GM12864 (cell line): ENCODE measurements at places on chromosomes 7 and 10.

GRCh38 chr10:47079204-47079580 is 168.0 kb downstream of the PTPN20 start:
- DNase-seq: no peak

DNA sequence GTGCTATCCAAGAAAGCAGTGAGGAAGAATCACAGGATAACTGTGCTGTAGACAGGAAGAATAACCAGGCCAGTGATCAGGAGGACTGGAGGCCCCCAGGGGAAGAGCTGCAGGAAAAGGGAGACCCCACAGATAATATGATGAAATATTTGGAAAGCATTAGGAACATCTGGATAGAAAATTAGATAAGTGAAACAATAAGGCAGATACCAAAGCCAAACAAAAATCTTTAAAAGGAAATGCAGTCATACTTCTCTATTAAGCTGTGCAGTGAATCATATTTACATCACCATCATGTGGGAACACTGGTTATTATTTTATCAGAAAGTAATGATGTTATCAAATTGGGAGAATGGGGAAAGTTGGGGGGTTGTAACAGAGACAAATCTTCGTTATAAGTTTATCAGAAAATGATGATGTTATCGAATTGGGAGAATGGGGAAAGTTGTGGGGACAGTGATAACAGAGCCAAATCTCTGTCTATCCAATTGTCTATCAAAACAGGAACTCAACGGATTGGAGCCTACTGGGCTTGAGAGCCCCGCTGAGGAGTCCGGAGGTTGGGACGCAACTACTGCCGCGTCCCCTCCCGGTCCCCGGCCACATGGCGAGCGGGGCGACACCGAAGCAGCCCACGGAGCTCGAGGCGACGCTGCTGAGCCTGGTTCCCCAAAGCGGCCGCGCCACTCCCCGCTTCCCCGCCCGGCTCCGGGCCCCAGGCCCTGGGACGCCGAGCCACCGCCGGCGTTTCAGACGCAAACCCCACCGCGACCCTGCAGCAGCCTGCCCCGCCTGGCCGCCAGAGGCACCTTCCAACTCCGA is 14.0 kb upstream of the RALA start:
- DNase-seq: no peak

DNA sequence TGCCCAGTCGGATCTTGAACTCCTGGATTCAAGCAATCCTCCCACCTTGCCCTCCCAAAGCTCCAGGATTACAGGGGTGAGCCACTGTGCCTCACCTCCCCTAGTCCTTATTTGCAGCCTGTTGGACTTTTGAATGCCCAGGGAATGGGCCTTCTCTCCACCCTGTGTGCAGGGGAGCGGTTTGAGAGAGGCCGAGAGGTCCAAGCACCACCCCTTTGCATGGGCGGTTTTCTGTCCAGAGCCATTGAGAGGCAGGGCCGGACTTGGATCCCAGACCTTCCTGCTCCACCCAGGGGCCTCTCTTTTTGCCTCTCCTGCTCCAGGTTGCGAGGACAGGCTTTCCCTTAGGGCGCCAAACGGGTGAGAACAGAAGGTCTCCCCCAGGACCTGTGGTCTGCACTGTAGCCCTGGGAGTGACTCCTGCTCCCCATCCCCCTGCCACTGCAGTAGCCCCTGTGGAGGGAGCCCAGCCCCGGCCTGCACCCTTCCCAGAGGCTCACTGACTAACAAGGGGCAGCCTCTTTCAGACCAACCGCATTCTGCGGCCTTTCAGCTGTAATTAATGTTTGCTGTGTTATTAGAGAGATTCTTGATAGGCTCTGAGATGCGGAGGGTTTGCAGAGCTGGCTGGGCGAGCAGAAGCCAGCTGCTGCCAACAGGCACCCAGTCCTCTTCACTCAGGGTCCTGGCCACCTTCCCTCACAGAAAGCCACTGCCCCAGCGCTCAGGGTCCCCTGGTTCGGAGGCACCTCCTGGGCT is 57.9 kb downstream of the ELFN1 start:
- no peak for DNase-seq

- no peak for DNase-seq
Measured at GRCh38 chr10:44742248-44742647, 168.9 kb upstream of the TMEM72 start.

DNA sequence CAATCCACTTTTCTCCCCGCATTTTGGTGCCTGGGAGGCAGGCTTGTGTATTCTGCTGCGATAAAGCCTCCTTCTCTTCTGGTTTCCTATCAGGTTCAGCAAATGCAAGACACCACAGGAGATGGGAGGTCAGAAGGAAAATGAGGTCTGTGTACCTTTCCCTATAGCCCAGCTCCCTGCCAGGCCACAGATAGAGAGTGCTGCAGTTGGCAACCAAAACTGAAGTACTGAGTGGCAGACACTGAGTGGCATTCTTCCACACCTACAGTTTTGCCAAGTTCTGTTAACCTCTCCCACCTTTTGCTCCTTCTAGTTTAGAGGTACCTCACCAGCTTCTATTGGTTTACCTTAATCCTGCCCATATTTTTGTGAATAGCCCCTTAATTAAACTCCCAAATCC is 948.4 kb downstream of the SORCS1 start:
- DNase-seq: no peak

DNA sequence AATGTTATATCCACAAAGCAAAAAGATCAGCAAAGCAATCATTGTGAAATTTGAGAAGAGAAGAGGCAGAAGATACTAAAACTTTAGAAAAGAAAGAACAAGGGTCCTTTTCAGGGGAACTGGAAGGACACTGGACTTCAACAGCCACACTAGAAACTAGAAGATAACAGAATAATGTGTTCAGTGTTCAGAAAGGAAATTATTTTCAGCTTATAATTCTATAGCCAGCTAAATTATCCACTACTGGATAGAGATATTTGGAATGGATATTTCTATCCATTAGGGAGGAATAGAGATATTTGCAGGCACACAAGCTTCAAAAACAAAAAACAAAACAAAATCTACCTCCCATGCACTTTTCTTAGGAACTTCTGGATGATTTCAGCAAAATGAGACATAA is 12.8 kb downstream of the ANXA11 start:
- no peak for DNase-seq

GRCh38 chr7:91949221-91950009 is 8.8 kb downstream of the AKAP9 start:
- no peak for DNase-seq

- DNase-seq: no peak
Measured at GRCh38 chr7:48049850-48050249, 14.5 kb downstream of the C7orf57 start.

DNA sequence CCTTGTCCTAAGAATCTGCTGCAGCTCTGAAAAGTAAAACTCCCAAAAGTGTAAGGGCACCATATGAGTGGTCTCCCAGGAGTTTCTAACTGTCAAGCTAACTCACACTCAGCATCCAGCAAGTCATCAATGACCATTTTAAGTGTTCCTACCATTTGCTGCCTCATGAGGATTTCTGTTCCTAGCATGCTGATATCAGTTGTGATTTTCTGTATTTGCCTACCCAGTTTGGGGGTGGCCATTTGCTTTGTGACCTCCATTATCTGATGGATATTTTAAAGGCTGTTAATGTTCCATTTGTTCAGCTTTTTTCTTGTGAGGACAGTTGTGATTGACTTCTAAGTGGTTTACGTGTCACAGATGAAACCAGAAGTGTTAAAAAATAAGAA is 2.9 kb downstream of the FAM24B start:
- DNase-seq: no peak

- no peak for DNase-seq
Measured at GRCh38 chr10:118543714-118544400, 51.6 kb downstream of the PRLHR start.

DNA sequence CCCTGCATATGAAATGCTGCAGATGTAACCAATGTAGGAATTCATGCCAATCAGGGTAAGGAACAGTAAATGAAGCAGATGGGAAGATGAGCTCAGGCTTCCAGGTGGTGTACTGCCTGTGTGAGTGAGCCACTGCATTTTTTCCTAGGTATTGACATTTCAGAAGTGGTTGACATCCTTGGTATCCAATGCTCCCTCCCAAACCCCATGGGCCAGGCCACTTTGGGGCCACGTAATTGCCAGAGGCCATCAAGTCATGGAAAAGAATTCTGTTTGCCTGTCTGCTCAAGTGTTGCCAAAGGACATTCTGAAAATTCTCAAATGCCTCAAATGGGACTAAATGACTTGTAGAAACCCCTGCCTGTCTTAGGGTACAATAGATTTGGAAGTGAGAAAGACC is 384.6 kb downstream of the GATA3 start:
- DNase-seq: no peak

- DNase-seq: no peak
Measured at GRCh38 chr7:48250441-48250951, 79.2 kb downstream of the ABCA13 start.

GRCh38 chr7:4100691-4101090 is 581.4 kb upstream of the FOXK1 start:
- DNase-seq: no peak

- no peak for DNase-seq
Measured at GRCh38 chr10:68163735-68164134, 54.4 kb downstream of the MYPN start.

- no peak for DNase-seq
Measured at GRCh38 chr7:136074843-136075242, 97.7 kb upstream of the MTPN start.
